ENCODE measurements at places on chromosomes 11 and 22.

- no peak for DNase-seq
Observed at GRCh38 chr22:24142241-24142640, 39.0 kb upstream of the SUSD2 start.

GRCh38 chr22:17869285-17870096 lies 95.2 kb upstream of the BID start:
- DNase-seq, result no peak

- no peak for DNase-seq
Observed at GRCh38 chr11:126145954-126146353, 65.5 kb downstream of the RPUSD4 start.

DNA sequence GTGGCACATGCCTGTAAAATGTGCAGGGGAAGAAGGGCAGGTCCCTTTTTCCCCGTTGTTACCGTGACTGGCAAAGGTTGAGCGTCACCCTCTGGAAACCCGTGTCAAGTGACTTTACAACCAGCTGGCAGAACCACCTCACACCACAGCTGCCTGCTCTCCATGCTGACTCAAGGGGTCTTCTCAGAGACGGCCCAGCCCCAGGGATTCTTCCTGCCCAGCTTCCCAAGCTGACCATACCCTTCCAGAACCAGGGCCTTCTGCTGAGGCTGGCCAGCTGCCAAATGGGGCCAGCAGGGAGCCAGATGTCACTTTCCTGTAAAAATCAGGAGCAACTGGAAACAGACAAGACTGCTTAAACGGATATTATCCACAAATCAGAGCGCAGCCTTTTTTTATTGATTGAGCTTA lies 6.3 kb downstream of the PC start:
- peak; percentile 62 for DNase-seq

GRCh38 chr11:28110821-28111200 lies 2.6 kb downstream of the METTL15 start:
- DNase-seq, result no peak

GRCh38 chr11:75555079-75555811 lies 6.8 kb upstream of the SERPINH1 start:
- no peak for DNase-seq

DNA sequence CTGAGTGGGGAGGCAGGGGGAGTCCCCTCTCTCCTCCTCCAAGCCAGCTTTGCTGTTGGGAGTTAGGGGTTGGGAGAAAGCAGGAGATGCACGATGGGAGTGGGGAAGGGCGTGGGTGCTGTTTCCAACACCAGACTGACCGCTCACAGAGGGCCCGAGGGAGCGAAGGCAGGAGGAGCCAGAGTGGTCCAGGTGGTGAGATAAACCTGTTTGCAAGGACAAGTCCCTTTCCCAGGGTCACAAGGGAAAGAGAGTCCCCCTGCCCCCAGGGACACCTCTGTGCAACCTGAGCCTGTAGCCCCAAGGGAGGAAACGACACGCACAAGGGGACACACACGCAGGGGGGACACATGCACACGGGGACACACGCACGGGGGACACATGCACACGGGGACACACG lies 42.2 kb downstream of the WNT11 start:
- no peak for DNase-seq

DNA sequence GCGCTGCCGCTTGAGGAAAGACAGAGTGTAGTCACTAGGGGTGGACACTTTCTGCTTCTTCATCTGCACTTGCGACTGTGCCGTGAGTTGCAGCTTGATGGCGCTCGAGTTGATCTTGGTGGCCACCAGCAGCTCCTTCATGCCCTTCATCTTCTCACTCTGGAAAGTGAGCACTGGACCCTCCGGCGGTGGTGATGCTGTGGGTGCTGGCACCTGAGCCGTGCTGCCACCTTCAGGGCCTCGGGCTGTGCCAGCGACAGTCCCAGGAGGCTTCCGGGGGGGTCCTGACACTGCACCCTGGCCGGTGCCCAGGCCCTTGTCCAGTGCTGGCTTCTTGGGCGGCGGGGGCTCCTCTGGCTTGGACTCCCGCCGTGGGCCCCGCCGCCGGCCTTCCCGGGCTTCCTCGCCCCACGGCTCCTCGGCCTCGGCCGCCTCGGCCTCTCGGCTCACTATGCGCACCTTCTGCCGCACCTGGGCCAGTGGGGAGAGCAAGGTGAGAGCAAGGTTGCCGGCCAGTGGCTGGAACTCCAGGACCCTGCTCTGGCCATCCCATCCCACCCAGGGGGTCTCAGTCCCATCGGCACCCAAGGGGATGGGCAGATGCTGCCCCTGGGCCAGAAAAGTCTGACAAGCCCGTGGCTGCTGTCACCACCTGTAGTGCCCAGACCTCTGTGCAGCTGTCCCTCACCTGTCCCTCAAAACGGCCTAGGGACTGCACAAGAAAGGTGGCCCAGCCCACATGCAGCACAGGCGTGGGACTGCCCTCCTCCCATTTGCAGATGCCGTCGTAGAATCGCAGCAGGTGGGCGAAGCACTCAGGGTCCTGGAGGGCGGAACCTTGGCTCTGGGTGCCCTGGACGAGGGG lies 1.6 kb upstream of the MAP4K2 start:
- no peak for DNase-seq

DNA sequence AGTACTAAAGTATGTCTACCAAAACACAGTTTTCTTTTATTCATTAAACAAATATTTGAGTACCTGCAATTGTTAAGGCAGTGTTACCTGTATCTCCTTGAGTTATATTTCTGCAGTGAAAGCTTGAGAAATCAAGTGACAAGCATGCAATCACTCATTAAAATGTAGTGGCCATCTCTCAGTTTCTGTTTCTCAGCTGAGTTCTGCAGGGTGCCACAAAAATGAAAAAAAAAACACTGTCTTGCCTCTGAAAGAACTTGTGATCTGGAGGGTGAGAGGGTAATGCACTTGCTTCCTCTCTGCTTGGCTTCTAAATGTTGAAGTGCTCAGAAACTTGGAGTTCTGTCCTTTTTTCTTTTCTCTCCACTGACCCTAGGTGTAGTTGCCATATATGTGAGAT lies 6.8 kb downstream of the QSER1 start:
- DNase-seq, result no peak

GRCh38 chr11:117382746-117383145 lies 55.1 kb downstream of the CEP164 start:
- no peak for DNase-seq

GRCh38 chr22:36331912-36332622 lies 55.7 kb downstream of the MYH9 start:
- peak; percentile 51 for DNase-seq

DNA sequence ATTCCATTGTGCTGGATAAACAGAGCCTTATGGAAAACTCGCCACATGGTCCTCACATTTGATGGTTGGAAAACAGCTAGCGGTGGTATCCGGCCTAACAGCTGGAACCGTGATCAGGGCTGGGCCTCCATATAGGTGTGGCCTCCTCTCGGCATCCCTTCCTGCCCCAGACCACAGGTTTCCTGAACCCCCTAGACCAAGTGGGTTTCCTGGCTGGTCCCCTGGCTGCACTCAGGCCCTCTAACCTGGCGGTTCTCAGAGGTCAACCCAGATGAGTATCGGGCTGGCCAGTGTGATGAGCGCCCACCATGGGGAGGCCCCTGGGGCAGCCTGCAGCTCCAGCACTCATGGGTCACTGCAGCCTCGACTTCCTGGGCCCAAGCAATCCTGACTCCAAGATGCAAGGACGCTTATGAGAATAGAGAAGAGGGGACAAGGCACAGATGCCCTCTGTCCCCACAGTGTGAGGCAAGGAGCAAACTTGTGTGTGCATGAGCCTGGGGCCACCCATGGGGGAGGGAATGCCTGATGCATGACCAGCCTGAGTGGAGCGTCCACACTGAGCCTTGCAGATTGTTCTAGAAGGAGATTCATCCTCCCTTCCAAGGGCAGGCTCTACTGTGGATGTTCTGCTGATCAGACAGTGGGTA lies 53.4 kb upstream of the WNT7B start:
- no peak for DNase-seq

- DNase-seq, result no peak
Observed at GRCh38 chr11:2276280-2277007, 6.1 kb upstream of the ASCL2 start.

GRCh38 chr11:22599458-22599857 lies 26.2 kb downstream of the FANCF start:
- DNase-seq, result no peak

DNA sequence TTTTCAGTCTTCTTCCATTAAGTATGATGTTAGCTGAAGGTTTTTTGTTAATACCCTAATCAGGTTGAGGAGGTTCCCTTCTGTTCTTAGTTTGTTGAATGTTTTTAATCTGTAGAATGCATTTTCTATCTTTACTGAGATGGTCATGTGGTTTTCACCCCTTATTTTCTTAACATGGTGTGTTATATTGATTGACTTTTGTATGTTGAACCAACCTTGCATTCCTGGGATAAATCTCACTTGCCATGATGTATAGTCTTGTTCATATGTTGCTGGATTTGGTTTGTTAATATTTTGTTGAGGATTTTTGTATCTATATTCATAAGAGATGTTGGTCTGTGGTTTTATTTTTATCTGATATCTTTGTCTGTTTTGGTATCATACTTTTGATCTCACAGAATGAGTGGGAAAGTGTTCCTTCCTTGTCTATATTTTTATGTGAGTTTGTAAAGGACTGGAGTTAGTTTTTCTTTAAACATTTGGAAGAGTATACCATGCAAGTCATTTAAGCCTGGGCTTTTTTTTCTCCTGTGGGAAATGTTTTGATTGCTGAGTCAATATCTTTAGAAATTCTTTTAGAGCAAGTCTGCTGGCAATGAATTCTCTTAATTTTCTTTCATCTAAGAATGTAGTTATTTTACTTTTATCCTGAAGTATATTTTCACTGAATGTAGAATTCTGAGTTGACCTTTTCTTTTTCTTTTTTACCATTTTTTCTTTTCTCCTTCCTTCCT lies 5.5 kb upstream of the P4HA3 start:
- DNase-seq, result no peak

- DNase-seq, result peak; percentile 89
Observed at GRCh38 chr11:45145379-45146071, 914 bp upstream of the PRDM11 start.

GRCh38 chr22:30665266-30665665 lies 2.4 kb downstream of the DUSP18 start:
- no peak for DNase-seq

DNA sequence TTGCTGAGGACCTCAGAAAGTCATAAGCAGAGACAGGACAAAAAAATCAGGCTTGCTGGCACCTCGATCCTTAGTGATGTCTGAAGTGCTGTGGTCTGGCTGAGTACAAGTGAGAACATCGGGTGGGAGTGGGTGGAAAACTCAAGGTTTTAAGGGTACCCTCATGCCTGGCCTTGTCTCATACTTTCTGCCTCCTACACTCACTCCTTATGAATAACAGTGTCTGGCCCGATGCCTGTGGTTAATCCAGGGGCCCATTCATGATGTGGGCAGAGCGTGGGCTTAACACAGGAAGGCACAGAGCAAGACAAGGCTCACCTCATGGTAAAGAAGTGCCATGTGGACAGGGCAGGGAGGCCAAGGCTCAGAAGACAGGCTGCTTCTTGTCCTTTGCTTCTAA lies 11.0 kb upstream of the UCP3 start:
- no peak for DNase-seq

- DNase-seq, result no peak
Observed at GRCh38 chr11:131756479-131757110, 386.2 kb downstream of the NTM start.

DNA sequence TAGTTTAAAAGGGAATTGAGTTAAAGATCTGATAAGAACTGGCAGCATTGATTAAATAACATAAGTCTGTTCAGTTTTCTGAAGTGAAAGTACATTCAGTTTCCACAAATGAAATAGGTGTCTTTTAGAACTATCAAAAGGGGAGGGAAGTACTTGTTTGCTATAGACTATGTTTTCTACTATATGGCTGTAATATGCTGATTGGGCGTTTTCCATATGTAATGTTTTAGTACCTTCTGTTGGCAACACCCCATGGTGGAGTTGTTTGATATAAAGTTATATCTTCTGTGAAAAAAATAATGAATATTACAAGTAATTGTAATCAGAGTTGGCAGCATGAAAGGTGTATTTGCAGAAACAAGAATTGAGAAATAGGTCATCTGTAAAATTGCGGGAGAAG lies 237.6 kb downstream of the JRKL start:
- no peak for DNase-seq

- DNase-seq, result no peak
Observed at GRCh38 chr11:38130514-38130913, 1532.5 kb upstream of the RAG2 start.

GRCh38 chr22:38832005-38832978 lies 11.5 kb downstream of the NPTXR start:
- DNase-seq, result peak; percentile 17

DNA sequence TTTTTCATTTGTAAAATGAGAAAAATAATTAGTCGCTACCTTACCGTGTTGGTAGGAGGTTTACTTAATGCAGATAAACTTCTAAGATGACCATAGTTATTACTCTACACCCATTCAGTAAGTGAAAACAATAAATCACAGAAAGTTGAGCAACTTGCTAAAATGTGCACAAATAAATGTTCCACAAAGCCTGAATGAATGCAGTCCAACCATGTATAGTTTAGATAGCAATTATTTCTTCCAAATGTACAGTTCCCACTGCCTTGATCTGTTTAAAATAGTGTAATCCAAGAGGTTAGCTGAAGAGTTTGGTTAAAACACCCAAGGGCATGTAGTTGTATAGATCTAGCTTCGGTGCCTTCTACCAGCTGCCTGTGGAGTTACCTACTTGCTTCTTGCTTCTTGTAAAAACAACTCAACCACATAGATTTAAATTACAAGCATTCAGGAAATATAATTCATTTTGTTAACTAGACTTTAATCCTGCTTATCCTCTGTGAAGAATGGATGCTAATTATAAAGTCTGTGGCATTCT lies 106.3 kb upstream of the CARD18 start:
- DNase-seq, result no peak

GRCh38 chr22:23113067-23113846 lies 28.5 kb downstream of the RSPH14 start:
- peak; percentile 76 for DNase-seq

GRCh38 chr11:36227044-36227443 lies 62.2 kb downstream of the COMMD9 start:
- DNase-seq, result no peak

- DNase-seq, result no peak
Observed at GRCh38 chr11:36499315-36499714, 10.8 kb downstream of the TRAF6 start.

DNA sequence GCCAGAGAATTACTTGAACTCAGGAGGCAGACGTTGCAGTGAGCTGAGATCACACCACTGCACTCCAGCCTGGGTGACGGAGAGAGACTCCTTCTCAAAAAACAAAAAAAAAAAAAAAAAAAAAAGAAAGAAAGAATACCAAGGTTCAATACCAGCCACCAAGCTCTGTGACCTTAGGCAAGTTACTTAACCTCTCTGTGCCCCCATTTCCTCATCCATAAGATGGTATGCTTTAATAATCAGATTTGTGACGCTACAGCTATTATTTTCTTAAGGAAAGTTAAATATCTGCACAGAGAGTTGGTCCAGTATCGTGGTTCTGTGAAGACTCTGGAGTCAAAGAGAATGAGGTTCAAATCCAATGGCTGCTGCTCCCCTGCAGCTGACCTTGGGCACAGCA lies 57.3 kb upstream of the FADD start:
- no peak for DNase-seq

- no peak for DNase-seq
Observed at GRCh38 chr11:70314730-70315129, 44.2 kb downstream of the PPFIA1 start.
